Right hindlimb (tissue), 1 donor: ENCODE measurements at places on chromosomes 2 and 18.

DNA sequence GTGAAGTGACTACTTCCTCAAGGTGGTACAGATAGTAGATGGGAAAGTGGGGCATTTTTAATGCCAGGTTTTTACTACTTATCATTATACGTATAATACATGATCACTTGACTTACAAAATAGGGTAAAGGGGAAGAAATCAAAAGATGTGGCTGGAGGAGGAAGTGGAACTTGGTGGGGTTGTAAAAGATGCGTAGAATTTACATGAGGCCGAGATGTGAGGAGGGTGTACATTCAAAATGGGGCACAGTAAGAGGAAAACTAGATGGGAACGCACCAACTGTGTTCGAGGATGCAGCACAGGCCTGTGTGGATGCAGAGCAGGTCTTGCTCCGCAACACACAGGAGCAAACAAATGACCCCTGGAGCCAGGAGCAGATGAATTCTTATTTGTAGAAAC is 403.3 kb downstream of the TXNL1 start:
- DNase-seq, result no peak

DNA sequence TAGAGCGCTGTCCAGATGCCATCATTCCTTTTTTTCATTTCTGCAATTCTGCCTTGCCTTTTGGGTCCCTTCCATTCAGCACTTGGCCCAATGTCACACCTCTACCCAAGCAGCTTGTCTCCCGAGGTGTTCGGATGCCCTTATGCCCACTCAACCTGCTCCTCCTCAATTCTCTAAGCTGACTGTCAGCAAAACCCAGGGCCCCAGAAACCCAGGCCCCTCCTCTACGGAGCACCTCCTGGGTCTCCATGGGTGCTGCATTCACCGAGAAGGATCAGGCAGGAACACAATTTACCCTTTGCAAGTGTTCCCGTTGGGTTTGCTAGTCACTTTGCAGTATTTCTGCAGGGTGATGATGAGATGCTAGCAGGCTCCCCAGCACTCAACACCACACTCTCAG is 86.7 kb upstream of the RAB6C start:
- no peak for DNase-seq

DNA sequence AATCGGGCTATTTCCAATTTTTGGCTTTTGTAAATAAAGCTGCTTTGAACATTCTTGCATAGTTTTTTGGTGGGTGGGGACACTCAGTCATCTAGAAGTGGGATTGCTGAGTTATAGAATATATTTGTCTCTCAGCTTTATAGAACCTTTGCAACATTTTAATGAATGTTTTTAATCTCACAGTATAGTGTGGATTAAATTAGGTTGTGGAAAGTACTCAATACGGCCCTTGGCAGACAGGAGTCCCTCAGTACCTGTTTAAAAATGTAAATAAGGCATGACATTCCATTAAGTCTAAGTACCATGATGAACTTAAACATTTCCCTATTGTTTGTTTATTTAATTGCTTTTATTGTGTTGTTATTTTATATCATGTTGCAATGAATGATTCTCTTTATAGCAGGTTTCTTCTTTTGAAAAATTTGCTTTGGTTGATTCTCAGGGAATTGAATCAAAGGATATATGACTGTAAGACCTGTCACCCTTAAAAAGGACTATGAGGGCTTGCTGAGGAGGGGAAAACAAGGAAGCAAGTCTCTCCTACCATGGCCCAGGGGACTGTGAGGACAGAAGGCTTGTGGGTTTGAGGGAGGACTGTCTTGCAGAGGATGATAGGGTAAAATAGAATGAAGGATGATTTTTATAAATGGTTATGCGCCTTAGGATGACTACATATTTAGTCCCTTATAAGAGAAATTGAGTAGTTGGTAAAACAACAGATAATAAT is 165.1 kb downstream of the RPIA start:
- DNase-seq, result no peak

GRCh38 chr2:206443735-206444527 is 599 bp downstream of the ADAM23 start:
- no peak for DNase-seq

DNA sequence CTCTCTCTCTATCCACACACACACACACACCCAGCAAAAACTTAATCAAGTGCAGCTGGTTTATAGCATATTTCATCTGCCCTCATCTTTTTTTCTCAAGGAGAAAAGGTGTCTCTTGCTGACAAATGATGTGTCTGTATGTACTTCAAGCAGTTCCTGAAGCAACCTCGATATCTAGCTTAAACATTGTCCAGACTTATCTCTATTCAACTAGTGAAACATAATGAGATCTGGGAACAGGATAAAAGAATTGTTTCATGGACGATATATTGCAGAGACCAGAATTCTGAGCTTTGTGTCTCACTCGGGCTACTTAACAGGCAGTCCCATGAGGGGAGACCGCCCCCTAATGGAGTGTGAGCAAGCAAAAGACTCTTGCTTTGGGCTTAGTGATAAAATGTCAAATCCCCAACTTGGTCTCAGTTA is 929.2 kb upstream of the SOX11 start:
- peak; percentile 58 for DNase-seq

DNA sequence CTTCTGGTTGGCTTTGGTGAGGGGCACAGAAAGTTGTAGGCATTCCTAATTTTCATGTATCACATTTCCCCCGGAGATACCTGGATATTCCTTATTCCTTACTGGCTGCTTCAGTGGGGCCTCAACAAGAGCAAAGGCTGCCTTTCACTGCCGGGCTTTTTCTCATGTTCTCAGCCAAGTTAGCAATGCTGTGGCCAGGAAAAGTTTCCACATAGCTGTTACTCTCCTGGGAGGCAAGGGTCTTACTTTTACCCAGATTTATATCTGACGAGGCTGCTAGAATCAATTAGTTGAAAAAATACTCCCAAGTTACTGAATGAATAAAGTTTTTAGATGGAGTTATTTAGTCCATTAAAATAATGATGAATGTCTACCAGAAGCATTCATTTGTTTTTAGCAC is 230.5 kb downstream of the ZNF407 start:
- peak; percentile 40 for DNase-seq

DNA sequence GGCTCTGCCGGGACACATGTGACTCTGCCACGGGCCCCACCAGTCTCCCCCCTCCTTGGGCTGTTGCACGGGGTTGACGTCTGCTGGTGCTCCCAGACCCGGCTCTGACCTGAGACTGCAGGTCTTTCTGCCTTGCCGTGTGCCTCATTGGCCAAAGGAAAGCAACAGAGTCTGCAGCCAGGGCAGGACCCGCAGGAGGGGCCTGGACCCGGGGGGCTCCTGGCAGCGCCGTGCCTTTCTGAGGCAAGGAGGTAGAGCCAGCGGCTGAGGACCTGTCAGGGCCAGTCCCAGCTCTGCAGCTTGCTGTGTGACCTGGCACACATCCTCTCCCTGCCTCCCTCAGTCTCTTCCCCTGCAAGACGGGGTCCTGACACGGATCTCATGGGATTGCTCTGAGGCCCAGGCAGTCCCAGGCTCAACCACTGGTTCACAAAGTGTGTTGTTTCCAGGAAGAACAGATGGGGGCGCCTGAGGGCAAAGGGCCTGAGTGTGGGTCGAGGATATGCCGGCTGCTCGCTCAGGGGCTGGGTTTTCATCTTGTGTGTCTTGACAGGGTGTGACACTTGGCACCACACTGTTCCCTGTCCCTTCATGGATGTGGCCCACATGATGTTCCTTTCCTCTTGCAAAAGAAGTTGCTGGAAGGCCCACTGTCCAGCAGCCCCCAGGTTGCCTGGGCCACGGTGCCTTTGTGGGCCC is 9.0 kb downstream of the CAPN10 start:
- no peak for DNase-seq

DNA sequence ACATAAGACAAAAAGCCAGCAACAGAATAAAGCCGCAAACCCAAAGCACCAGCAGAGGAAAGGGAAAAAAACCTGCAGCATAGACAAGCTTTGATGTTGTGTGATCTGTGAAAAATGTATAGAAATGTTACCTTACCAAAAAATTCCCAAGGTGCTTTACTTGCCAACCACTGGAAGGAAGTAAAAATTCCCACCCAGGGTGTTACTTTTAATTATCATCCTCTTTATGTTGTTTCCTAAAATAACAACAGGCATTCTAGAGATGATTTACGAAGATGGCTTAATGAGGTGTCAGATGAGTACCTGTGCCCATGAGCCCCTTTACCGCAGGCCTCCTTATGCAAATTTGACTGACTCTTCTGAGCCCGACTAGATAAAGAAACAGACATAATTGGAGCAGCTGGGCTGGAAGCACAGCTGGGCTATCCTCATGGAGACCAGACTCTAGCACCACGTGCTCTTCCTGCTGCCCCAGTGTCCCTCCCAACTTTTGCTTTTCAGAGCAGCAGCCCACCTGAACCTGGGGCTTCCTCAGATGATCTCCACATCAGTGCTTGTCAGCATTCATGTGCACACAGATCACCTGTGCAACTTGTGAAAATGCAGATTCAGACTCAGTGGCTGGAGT is 41.5 kb downstream of the SRSF7 start:
- no peak for DNase-seq

DNA sequence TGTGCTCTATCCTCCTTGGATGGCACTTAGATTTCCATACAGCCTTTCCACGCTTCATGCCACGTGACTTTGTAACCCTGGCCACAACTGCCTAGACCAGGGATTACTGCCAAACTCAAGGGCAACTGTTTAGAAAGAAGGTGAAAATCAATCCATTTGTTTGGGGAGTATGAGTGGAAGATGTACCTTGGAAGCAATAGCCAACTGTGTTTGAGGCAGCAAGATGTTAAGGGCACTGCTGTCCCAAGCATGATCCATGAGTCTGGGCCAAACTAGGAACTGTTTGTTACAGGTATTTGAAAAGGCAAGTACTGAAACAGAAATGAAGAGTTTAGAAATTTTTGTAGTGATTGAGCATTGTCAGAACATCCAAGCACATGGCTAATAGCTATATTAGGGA is 138.9 kb downstream of the CDC42EP3 start:
- no peak for DNase-seq

DNA sequence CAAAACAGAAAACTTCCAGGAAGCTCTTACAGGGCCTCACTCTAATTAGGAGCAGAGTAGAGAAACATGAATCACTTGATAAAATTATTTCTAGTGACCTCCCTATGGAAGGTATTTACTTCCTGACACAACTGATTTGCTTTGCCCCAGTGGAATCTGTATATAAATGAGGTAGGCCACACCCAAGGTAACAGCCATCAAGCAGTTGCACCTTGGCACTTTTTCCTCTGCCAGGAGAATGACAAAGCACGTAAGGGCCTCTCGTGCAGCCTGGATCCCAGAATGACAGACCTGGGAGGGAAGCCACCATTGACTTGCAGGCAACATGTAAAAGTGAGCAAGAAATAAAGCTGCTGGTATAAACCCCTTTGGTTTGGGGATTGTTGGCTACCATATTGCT is 620.0 kb upstream of the SLC39A10 start:
- DNase-seq, result no peak

- no peak for DNase-seq
These were observed 129.8 kb upstream of the LMAN1 start for GRCh38 chr18:59488899-59489298.

DNA sequence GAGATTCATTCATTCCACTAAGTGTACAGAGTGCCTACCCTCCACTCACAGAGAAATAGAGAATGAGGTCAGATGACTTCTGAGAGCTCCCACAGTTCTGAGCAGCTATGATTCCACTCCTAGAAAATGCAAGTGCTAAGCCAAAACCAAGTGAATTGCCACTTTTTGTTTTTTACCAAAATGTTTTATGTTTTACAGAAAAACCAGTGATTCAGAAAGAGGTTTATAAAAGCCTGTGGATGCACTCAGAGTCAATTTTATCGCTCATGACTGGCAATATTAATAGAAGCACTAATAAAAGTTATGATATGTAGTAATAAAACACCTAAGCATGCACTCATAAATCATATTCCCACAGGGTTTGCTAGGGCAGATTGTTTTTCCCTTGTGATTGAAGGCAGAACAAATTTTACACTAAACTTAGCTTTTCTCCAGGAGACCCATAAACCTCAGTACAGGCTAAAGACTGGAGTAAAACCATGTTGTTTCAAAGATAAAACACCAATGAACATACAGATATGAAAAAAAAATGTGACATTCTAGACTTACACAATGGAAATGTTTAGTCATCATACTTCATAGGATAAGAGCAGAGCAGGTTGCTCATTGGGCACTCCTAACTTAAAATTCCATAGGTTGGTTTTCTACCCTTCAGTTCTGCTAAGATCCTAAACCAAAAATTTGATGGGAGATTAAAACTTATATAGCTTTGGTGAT is 67.5 kb downstream of the PDK1 start:
- DNase-seq, result no peak
